RKO (cell line): ENCODE measurements at places on chromosomes 7 and 10.

- no peak for DNase-seq
Measured at GRCh38 chr7:34364130-34364529, 293.9 kb upstream of the NPSR1 start.

GRCh38 chr7:8109196-8110022, 140.8 kb downstream of the GLCCI1 start:
- DNase-seq: no peak

DNA sequence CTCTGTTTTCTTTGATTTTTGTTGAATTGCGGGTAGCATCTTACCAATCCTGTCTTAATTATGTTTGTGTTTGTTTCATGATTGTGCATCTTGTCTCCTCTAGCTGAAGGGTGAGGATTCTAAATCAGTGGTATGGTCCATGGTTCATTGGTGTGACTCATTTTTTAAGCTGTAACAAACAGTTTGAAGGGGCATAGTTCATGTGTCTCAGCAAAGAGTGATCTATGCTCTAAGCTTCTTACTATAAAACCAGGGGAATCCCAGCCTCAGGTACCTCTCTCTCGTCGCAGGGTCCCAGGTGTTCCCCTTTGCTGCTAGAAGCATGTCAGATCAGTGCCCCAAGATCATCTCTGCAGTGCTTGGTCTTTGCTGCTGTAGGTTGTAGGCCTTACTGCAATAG, 100.1 kb downstream of the OTUD1 start:
- DNase-seq: no peak

- peak; percentile 77 for DNase-seq
Measured at GRCh38 chr10:15898046-15898445, 37.7 kb upstream of the MINDY3 start.

DNA sequence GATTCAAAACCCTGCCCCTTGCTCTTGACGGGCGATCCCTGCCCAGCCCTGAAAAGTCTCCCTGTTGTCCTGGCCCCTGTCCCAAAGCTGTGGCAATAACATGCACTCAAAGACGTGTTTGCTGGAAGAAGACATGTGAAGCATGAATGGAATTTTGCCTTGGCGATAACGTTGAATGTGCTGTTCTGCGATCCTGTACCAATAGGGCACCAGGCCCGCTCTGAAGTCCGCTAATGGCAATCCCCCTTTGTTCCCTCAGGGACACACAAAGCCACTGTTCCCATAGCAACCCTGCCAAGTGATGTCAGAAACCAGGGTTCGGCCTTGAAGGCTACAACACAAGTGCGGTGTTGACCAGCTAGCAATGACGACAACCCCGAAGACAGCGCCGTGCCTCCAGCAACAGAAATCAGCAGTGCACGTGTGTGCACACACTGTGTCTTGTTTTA, 284.6 kb downstream of the KLF6 start:
- no peak for DNase-seq

DNA sequence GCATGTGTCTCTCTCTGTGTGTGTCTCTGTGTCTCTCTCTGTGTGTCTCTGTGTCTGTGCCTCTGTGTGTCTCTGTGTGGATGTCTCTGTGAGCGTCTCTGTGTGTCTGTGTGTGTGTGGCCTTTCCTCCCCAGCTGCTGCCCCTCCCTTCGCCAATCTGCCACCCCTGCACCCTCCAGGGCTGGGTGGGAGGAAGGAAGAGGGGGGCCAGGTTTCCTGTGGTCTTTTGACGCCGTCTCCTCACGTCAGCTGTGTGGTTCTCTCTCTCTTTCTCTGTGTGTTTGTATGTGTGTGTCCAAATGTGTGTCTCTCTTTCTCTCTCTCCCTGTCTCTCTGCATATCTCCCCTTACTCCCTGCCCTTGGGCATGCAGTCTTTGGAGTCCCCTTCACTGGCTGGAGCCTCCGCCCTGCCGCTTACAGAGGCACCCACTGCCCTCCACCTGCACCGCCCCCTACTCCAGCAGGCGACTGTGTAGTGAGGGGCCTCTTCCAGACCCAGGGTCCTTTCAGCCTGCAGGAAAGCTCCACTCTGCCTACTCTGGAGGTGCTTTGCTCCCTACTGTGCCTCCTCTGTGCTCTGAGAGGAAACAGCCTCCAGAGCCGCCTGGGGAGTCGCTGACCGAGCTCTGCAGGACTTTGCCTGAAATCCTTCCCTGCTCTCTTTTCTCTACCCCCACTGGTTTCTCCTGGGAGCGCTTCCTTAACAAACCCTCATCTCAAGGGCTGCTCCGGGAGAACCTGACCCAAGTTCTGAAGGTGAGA, 44.2 kb upstream of the C10orf71 start:
- no peak for DNase-seq

- DNase-seq: peak; percentile 92
Measured at GRCh38 chr7:66075590-66076461, at the start of gene ASL. ASL (plus strand) TSS chr7:66075819; CDS start chr7:66076082, 263 bp downstream.

- peak; percentile 23 for DNase-seq
Measured at GRCh38 chr10:71068861-71069271, 143.5 kb upstream of the UNC5B start.

DNA sequence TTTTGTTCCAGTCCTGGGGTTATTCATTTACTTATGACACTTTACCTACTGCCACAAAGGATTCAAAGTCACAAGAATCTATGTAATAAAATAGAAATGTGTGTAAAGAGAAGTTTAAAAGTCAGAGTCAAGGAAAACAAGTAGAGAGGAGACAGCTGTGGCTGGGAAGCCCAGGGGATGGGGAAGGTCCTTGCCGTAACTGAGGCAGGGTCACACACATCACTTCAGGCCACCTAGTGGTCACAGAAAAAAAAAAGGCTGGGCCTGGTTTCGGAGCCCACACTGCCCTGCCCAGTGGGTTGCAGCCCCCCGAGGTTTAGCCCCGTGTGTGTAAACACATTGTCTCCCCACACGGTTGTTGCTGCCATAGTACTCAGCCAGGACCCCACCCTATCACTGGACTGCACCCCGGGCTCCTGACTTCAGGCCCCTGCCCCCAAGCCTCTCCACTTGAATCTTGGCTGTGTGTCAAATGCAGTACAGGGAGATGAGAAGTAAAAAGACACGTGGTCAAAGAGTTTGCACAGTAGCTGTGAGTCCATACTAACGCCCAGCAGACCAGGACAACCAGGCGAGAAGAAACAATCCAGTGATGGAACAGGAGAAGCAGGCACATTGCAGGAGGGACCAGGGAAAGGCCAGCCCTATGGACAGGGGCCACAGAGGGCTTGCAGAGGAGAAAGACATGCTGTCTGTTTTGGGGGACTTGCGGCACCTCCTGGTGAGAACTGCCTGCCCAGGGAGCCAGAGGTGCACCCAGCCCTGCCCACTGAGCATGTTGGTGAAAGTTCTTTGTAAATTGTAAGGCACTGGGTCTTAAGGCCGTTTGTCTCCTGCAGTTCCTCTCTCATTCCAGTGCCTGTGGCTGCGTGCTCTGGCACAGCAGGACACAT, 91.4 kb upstream of the MACROH2A2 start:
- no peak for DNase-seq

GRCh38 chr7:20661884-20662283, 46.4 kb downstream of the ABCB5 start:
- DNase-seq: no peak
